Body of pancreas (tissue), 4 donors: ENCODE measurements at places on chromosomes 3 and 15. TPM values are rescaled to one million over a fixed set of nuclear protein-coding genes. Genes with fewer than 3 reads are reported as not detected.
A peak's percentile ranks its signal among the peaks of the same experiment; 100 is the strongest.

The CACNA2D2 gene
- 1.3 TPM for total RNA-seq

DNA sequence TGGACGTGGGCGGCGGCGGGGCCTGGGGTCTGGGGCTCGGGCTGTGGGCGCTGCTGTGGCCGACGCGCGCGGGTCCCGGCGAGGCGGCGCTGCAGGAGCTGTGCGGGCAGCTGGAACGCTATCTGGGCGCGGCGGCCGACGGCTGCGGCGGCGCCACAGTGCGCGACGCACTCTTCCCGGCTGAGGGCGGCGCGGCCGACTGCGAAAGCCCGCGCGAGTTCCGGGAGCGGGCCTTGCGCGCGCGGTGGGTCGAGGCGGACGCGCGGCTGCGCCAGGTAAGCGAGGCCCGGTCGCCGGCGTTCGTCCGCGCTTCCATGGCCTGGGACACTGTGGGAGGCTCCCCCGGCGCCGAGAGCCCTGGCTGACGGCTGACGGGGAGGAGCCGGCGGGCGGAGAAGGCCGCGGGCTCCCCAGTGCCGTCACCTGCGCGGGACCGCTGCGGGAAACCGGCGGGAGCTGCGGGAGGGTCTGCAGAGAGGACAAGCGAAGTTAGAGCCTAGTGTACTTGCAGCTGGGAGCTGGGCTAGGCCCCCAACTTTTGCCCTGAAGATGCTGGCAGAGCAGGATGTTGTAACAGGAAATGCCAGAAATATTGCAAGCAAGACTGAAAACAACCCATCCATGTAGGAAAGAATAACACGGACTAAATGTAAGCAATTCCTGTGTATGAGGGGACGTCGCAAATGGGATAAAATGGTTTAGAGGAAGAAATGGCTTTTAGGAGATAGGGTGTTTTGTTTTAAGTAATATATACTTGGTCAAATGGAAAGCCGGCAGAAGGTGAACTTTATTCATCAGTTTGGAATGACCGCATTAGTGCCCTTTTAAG is 847 bp downstream of the WHAMM start:
- H3K36me3 ChIP-seq = no peaks in the 10 kb centered on the region
- no peaks in the 10 kb centered on the region for H3K27me3 ChIP-seq
- DNase-seq = peak; percentile 58
- peak overlapping the region; percentile 99 for H3K27ac ChIP-seq
- H3K4me1 ChIP-seq = peaks cover 22% of the 10 kb centered on the region

DNA sequence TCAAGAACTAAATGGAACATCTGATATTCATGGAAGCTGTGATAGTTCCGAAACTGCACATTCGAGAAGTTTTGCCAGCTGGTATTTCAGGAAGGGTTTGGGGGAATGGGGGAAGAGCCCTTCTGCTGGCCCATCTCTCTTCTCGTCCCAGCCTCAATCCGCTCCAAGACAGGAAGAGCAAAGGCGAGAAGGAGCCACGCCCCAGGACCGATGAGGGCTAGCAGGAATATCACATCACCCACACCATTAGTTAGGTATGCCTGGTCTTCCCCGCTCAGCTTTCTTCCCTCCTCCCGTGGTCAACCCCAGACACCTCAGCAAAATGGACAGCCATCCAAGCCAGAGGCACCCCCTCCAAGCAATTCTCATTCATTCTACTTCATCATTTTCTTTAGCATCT is 14.9 kb upstream of the PCSK6 start:
- H3K27me3 ChIP-seq = no peaks in the 10 kb centered on the region
- H3K4me1 ChIP-seq = peaks cover 33% of the 10 kb centered on the region
- H3K36me3 ChIP-seq = no peaks in the 10 kb centered on the region
- no peak overlapping the region for H3K27ac ChIP-seq
- DNase-seq = no peak

- no peak overlapping the region for H3K27ac ChIP-seq
- no peak for DNase-seq
- no peaks in the 10 kb centered on the region for H3K36me3 ChIP-seq
- no peaks in the 10 kb centered on the region for H3K27me3 ChIP-seq
- H3K4me1 ChIP-seq = no peaks in the 10 kb centered on the region
- no peak overlapping the region for H3K4me3 ChIP-seq
These were observed 58.9 kb upstream of the ETV5 start for GRCh38 chr3:186167646-186168395.

DNA sequence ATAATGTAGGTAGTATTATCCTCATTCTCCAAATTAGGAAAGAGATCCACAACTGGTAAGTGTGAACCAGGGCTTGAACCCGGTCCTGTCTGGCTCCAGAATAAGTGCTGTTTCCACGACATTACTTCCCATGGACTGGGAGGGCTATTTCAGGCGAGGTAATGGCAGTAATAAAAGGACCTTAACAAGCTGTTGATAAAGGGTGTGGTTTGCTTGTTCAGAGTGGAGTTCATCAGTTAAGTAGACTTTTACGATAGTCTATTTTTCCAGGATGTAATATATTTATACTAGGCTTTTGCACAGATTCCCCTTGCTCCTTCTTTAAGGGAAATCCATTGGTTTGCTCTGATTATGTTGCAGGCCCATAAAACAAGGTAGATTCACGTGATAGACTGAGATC is 88.4 kb upstream of the TNFAIP8L3 start:
- no peaks in the 10 kb centered on the region for H3K4me1 ChIP-seq
- H3K27me3 ChIP-seq = no peaks in the 10 kb centered on the region
- DNase-seq = no peak
- H3K27ac ChIP-seq = no peak overlapping the region
- no peak overlapping the region for H3K4me3 ChIP-seq

DNA sequence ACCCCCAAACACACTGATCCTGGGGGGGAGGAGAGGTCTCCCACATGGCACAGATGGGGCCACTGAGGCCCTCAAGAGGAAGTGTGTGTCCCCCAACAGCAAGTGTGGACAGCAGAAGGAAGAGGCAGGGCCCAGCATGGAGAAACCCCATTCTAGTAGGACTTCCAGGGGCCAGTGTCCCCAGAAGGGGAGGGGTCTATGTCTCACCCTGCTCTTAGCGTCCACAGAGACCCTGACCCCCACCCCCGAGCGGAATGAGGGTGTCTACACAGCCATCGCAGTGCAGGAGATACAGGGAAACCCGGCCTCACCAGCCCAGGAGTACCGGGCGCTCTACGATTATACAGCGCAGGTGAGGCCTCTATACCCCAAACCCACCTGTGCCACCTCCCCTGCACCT is 35.3 kb downstream of the TSPAN3 start:
- DNase-seq = no peak
- no peaks in the 10 kb centered on the region for H3K36me3 ChIP-seq
- H3K4me1 ChIP-seq = no peaks in the 10 kb centered on the region
- no peak overlapping the region for H3K4me3 ChIP-seq
- no peak overlapping the region for H3K27ac ChIP-seq
- H3K27me3 ChIP-seq = no peaks in the 10 kb centered on the region

The IL16 gene
- 2.9 TPM for total RNA-seq

- H3K36me3 ChIP-seq = no peaks in the 10 kb centered on the region
- DNase-seq = no peak
- H3K4me3 ChIP-seq = peak overlapping the region; percentile 39
- no peaks in the 10 kb centered on the region for H3K27me3 ChIP-seq
These were observed 533 bp downstream of the ZNF445 start for GRCh38 chr3:44476963-44477311.

GRCh38 chr3:58965865-58966264 is 84.0 kb downstream of the CFAP20DC start:
- no peaks in the 10 kb centered on the region for H3K27me3 ChIP-seq
- DNase-seq = no peak
- no peaks in the 10 kb centered on the region for H3K36me3 ChIP-seq
- H3K27ac ChIP-seq = no peak overlapping the region
- no peak overlapping the region for H3K4me3 ChIP-seq

DNA sequence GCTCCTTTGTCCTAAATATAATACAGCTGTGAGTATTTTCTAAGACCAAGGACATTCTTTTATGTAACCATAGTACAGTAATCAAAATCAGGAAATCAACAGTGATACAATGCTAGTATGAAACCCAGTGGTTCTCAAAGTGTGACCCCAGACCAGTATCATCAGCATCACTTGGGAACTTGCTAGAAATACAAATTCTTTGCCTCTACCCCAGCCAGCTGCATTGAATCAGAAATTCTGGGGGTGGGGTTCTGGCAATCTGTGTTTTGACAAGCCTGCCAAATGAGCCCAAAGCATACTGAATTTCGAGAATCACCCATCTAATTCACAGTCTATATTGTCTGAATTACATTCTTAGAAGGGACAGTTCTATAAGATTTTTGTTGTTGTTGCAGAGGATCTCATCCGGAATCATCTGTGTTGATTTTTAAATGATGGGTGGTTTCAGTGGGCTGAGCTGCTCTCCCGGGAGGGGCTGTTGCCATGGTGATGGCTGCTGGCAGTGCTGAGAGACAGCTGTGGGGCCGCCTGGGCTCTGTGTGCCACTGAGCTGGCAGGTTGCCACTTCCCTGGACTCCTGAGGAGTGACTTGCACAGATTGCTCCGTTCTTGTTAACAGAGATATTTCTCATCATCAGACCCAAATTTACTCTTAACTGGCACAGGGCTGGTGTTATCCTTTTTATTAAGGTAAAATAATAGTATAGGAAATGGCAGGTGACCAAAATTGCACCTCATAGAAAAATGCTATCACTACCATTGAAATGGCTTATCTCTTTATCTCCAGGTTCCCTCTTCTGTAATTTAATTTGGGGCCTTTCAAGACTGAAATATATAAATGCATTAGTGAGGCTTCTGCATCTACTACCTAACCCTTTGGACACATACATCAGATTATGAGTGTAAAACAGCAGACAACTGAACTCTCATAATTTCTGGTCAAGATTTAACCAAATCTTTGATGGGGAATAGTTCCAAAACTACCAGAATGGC is 56.5 kb downstream of the NEK11 start:
- no peaks in the 10 kb centered on the region for H3K27me3 ChIP-seq
- H3K27ac ChIP-seq = no peak overlapping the region
- H3K4me1 ChIP-seq = no peaks in the 10 kb centered on the region
- H3K4me3 ChIP-seq = no peak overlapping the region
- DNase-seq = peak; percentile 57
